HepG2 (cell line): ENCODE measurements at places on chromosomes 16 and 17. TPM values are rescaled to one million over a fixed set of nuclear protein-coding genes. Genes with fewer than 3 reads are reported as not detected.

- no peak overlapping the region for H3K4me3 ChIP-seq
- no peaks in the 10 kb centered on the region for H3K27me3 ChIP-seq
- no peak for DNase-seq
- H3K27ac ChIP-seq: no peak overlapping the region
- H3K36me3 ChIP-seq: no peaks in the 10 kb centered on the region
Observed at GRCh38 chr16:27558434-27558833, 8.5 kb downstream of the KATNIP start.

Gene ADAP2
- 0.51 and 0.73 TPM in 2 replicates for total RNA-seq

Gene CYTH1
- total RNA-seq: 20.1 and 21.3 TPM in 2 replicates

- DNase-seq: no peak
- no peak overlapping the region for H3K27ac ChIP-seq
- peaks cover 71% of the 10 kb centered on the region for H3K27me3 ChIP-seq
- H3K4me1 ChIP-seq: peaks cover 15% of the 10 kb centered on the region; the same call in 1 of the 2 replicates
- H3K4me3 ChIP-seq: no peak overlapping the region
- no peaks in the 10 kb centered on the region for H3K36me3 ChIP-seq
Observed at GRCh38 chr16:66847533-66848067, 3.4 kb downstream of the CA7 start.

- no peak overlapping the region for H3K4me3 ChIP-seq
- H3K36me3 ChIP-seq: no peaks in the 10 kb centered on the region
- H3K27ac ChIP-seq: no peak overlapping the region
- H3K27me3 ChIP-seq: peaks cover 52% of the 10 kb centered on the region; the same call in 2 of the 3 replicates
- DNase-seq: no peak
Observed at GRCh38 chr16:84888450-84888849, 68.7 kb downstream of the CRISPLD2 start.

GRCh38 chr17:60091109-60091508 is 12.4 kb upstream of the HEATR6 start:
- no peak overlapping the region for H3K27ac ChIP-seq
- H3K27me3 ChIP-seq: no peaks in the 10 kb centered on the region
- H3K4me1 ChIP-seq: peaks cover 11% of the 10 kb centered on the region
- no peak for DNase-seq
- H3K36me3 ChIP-seq: no peaks in the 10 kb centered on the region
- no peak overlapping the region for H3K4me3 ChIP-seq

GRCh38 chr16:1290063-1290501 is 19.4 kb upstream of the UBE2I start:
- no peak overlapping the region for H3K27ac ChIP-seq
- H3K4me3 ChIP-seq: no peak overlapping the region
- H3K27me3 ChIP-seq: peaks cover 18% of the 10 kb centered on the region; the same call in 1 of the 2 replicates
- peaks cover 42% of the 10 kb centered on the region for H3K4me1 ChIP-seq
- H3K36me3 ChIP-seq: no peaks in the 10 kb centered on the region

Gene CCL22
- 0.06 TPM in 1 of 2 replicates, not detected in the other for total RNA-seq

DNA sequence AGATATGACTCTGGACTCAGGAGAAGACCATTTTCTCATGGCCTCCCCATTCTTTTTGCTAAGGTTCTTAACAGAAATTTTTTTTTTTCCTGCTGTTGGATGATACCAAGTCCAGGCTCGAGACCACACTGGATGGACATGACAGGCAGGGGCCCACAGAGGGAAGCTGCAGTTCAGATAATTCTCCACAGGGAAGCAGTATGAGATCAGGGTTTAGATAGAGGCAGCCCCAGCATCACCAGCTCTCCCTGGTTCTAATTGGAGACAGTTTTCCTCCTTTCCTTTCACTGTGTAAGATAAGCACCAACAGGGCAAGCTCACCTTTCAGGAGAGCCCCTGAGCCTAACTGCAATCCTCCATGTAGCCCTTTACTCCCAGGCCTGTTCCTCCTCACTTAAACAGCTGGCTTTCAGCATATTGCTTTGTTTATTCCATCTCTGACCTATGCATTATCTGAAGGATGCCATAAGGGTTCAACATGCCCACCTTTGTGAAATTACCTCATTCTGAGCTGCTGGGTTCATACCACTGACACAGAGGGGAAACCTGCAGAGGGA is 108.1 kb downstream of the SNX11 start:
- H3K36me3 ChIP-seq: no peaks in the 10 kb centered on the region
- no peak overlapping the region for H3K4me3 ChIP-seq
- no peak overlapping the region for H3K27ac ChIP-seq
- no peaks in the 10 kb centered on the region for H3K4me1 ChIP-seq
- DNase-seq: peak; percentile 8

Gene UTS2R
- 0.13 TPM in 1 of 2 replicates, not detected in the other for total RNA-seq

DNA sequence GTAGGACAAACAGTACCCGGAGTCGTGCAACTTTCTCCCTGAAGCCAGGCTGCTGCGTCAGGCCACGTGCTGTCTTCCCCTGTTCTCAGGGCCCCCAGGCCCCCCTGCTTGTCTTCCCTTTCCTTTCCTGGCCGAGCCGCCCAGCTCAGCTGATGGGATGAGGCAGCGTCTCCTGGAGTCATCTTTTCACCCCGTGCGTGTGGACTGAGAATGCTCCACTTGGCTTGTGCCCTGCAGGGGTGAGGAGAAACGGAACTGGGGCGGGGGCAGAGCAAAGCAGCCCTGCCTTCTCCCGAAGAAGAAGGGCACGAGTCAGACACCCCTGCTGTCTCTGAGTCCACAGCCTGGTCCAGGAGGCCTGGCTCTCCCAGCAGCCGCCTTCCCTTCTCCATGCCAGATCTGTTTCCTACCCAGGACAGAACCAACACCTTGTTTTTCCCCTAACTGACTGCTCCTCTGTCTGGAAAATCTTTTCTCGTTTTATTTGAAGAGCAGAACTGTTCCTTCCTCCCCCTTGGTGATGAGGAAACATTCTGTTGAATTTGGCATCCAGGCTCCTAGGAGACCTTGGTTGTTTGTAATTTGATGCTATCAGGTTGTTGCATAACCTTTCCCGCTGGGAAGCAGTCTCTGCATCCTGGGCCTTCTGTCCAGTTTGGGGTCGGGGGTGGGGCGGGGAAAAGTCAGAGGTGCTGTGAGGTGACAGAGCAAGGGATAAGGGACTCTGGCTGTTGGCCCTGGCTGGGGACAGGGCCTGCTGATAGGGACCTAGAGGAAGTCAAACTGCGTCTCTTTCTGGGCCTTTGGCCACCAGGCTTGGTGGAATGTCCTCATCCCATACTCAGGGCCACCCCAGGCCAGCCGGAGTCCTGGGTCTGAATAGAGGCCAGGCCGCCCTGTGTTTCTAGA is 78.8 kb downstream of the WIPI1 start:
- H3K4me3 ChIP-seq: peak overlapping the region; percentile 72
- no peaks in the 10 kb centered on the region for H3K36me3 ChIP-seq
- peak; percentile 100 for DNase-seq
- H3K27ac ChIP-seq: peak overlapping the region; percentile 97

GRCh38 chr16:3776316-3776715 is 59.0 kb upstream of the TRAP1 start:
- H3K27me3 ChIP-seq: no peaks in the 10 kb centered on the region

GRCh38 chr16:11414815-11415775 is 69.8 kb downstream of the RMI2 start:
- H3K27me3 ChIP-seq: peaks cover 23% of the 10 kb centered on the region
- no peak for DNase-seq
- H3K4me3 ChIP-seq: no peak overlapping the region
- no peak overlapping the region for H3K27ac ChIP-seq
- H3K36me3 ChIP-seq: no peaks in the 10 kb centered on the region

Gene MYCBPAP
- 0.24 and 0.36 TPM in 2 replicates for total RNA-seq

Gene TEPSIN
- 8.5 and 18.8 TPM in 2 replicates for total RNA-seq

DNA sequence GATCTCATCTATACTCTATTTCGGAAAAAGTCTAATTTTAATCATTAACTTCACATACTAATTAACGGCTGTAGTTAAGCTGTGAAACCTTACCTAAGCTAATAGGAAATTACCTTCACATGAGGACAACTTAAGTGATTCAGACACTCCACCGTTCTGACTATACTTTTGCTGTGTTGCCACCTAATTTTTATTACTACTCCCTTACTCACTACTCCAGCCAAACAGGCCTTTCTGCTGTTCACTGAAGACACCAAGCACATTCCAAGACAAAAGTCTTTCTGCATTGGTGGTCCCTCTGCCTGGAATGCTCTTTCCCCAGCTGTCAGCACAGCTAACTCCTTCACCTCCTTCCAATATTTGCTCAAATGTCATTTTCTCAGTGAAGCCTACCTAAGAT is 1.3 kb downstream of the CMTR2 start:
- H3K27ac ChIP-seq: peak overlapping the region; percentile 75
- H3K4me1 ChIP-seq: peaks cover 21% of the 10 kb centered on the region
- no peaks in the 10 kb centered on the region; the same call in 2 of the 3 replicates for H3K27me3 ChIP-seq
- DNase-seq: no peak
- peaks cover 28% of the 10 kb centered on the region for H3K36me3 ChIP-seq

GRCh38 chr16:56964243-56965148 is 2.7 kb downstream of the CETP start:
- peak; percentile 83 for DNase-seq
- H3K27ac ChIP-seq: peak overlapping the region; percentile 51
- no peaks in the 10 kb centered on the region for H3K36me3 ChIP-seq
- peaks cover 13% of the 10 kb centered on the region; the same call in 2 of the 3 replicates for H3K27me3 ChIP-seq
- H3K4me1 ChIP-seq: peaks cover 76% of the 10 kb centered on the region
- H3K4me3 ChIP-seq: 0 out of 2 replicates have a peak overlapping the region, but pooled peaks have one; percentile 17

- H3K36me3 ChIP-seq: 0 out of 3 replicates have a peak, but pooled peaks cover 2% of the 10 kb centered on the region
- no peaks in the 10 kb centered on the region for H3K27me3 ChIP-seq
- peak overlapping the region; percentile 82 for H3K4me3 ChIP-seq
- peak overlapping the region; percentile 83 for H3K27ac ChIP-seq
- DNase-seq: peak; percentile 86
Observed at GRCh38 chr16:4372578-4373355, 1.1 kb downstream of the VASN start.
